ENCODE measurements at places on chromosomes 13 and 19. TPM values are rescaled to one million over a fixed set of nuclear protein-coding genes. Genes with fewer than 3 reads are reported as not detected.

GRCh38 chr13:35278917-35279316 lies 197.6 kb downstream of the MAB21L1 start:
- no peak for DNase-seq
- no peaks in the 10 kb centered on the region for H3K4me1 ChIP-seq
- no peaks in the 10 kb centered on the region for H3K36me3 ChIP-seq
- no peak overlapping the region for H3K4me3 ChIP-seq
- no peaks in the 10 kb centered on the region for H3K27me3 ChIP-seq

DNA sequence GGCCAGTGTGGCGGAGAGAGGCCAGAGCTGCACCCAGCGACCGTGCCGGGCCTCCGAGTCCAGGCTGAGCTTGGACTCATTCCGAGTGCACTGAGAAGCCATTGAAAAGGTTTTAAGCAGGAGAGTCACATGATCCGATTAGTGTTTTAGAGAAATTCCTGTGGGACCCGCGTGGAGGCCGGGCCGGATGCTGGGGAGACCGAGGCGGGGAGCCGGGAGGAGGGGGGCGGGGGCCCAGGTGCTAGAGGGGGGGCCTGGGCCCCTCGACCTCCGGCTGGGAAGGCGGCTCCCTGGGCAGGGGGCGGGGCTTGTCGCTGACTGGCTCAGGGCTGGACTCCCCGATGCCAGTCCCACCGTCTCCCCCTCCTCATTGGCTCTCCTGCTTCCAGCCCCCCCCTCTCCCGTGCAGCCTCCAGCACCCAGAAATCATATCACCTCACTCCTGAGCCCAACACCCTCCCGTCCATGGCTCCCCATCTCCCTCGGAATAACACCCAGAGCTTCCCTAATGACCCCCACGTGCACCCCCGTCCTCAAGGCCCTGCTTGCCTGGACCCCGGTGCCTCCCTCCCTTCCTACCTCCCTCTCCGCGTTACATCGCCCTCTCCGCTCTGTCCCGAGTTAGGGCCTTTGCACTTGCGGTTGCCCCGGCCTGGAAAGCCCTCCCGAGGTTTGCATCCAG lies 5.2 kb upstream of the ZNF579 start:
- no peak overlapping the region for H3K27ac ChIP-seq
- H3K4me1 ChIP-seq = no peaks in the 10 kb centered on the region
- DNase-seq = peak; percentile 60
- H3K27me3 ChIP-seq = no peaks in the 10 kb centered on the region
- no peaks in the 10 kb centered on the region for H3K36me3 ChIP-seq

DNA sequence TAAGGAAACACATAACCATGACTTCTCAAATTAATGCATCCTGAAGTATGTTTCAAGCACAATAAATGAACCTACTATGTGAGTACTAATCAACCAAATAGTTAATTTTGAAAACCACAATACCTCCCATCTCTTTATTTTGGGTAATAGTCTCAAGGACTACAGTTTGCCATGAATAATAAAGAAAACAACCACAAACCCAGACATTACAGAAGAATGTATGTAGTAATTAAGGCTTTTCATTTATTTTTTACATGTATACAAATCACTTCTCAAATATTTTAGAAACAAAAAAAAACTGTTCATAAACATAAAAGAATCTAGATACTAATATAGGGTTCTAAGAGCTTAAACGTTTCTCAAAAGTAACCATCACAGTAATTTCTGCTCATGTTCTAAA lies 6.8 kb downstream of the KATNAL1 start:
- peak; percentile 41 for DNase-seq
- peaks cover 70% of the 10 kb centered on the region for H3K4me1 ChIP-seq
- peak overlapping the region; percentile 31 for H3K4me3 ChIP-seq
- H3K27me3 ChIP-seq = no peaks in the 10 kb centered on the region
- H3K27ac ChIP-seq = peak overlapping the region; percentile 89
- H3K36me3 ChIP-seq = no peaks in the 10 kb centered on the region

- no peak for DNase-seq
- H3K27ac ChIP-seq = no peak overlapping the region
- H3K27me3 ChIP-seq = no peaks in the 10 kb centered on the region
- H3K4me1 ChIP-seq = no peaks in the 10 kb centered on the region
- no peak overlapping the region for H3K4me3 ChIP-seq
- H3K36me3 ChIP-seq = peaks cover 13% of the 10 kb centered on the region
Measured at GRCh38 chr19:51959791-51960190, 26.8 kb downstream of the ZNF350 start.

DNA sequence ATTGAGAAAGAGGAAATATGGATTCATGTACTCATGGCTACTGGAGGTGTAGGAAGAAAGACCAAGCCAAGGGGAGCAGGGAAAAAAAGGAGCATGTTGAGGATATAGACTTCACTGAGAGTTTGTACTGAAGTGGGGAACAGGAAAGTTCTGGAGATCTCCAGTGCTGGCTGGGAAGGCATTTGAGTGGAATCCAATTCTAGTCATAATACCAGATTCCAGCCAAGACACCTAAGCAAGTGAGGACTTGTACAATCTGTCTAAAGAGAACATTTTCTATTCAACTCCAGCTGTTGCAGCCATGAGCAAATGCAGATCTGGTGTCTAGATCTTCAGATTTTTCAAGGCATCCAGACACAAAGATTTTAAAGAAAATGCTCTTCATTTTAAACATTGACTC lies 412.5 kb downstream of the OXGR1 start:
- no peak overlapping the region for H3K4me3 ChIP-seq
- H3K4me1 ChIP-seq = no peaks in the 10 kb centered on the region
- no peak overlapping the region for H3K27ac ChIP-seq
- no peaks in the 10 kb centered on the region for H3K36me3 ChIP-seq
- no peak for DNase-seq
- H3K27me3 ChIP-seq = no peaks in the 10 kb centered on the region

GRCh38 chr13:31982540-31982939 lies 49.0 kb upstream of the FRY start:
- H3K4me1 ChIP-seq = peaks cover 10% of the 10 kb centered on the region
- H3K27ac ChIP-seq = peak overlapping the region; percentile 36
- no peaks in the 10 kb centered on the region for H3K27me3 ChIP-seq
- no peak overlapping the region for H3K4me3 ChIP-seq

GRCh38 chr19:17327654-17328516 lies 6.8 kb downstream of the ANO8 start:
- no peaks in the 10 kb centered on the region for H3K27me3 ChIP-seq
- H3K4me1 ChIP-seq = no peaks in the 10 kb centered on the region
- DNase-seq = no peak
- no peak overlapping the region for H3K27ac ChIP-seq
- no peaks in the 10 kb centered on the region for H3K36me3 ChIP-seq

Gene DHDH
- total RNA-seq = not detected

Gene CPT1C
- total RNA-seq = 16.6 TPM

Gene TMEM86B
- total RNA-seq = 0.63 TPM
